Ecto neural progenitor cell (in vitro differentiated cells): ENCODE measurements at places on chromosomes 6 and 20.

DNA sequence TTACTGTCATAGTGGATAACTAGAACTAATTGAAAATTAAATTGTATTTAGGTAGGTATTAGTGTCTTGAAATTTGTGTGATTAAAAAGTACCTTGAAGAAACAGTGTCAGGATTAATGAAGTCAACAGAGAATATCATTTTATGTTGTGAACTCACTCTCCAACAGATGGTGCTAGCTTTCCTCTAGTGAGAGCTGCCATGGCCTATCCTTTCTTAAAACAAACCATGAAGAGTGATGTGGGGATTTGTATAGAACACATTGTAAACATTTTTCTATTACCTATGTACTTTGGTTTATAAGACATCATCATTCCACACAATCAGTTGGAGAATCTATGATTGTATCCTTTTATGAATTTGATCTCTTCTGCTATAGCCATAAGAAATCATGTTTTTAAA lies 4.8 kb upstream of the SRSF12 start:
- peak; percentile 5 for DNase-seq

- DNase-seq = no peak
Measured at GRCh38 chr20:19886661-19887288, 128.7 kb downstream of the RIN2 start.

DNA sequence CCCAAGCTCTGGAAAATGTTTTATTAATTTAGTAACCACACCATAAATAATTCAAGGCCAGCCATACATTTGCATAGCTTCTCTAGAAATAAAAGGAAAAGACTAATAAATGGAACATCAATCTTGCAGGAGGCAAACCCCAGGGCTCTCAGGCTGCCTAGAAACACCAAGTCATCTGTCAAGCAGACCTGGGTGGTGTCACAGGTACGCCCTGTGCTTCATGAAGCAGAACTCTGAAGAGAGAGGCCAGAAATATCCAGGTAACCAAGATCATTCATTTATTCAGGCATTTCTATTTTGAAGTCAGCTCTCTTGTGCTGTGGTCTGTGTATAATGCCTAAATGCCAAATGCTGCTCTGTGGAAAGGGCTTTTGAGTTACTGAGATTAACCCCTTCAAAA lies 45.3 kb upstream of the ARMH2 start:
- no peak for DNase-seq

GRCh38 chr6:28732052-28732451 lies 191.7 kb downstream of the TRIM27 start:
- no peak for DNase-seq

GRCh38 chr20:56766528-56766927 lies 137.4 kb downstream of the TFAP2C start:
- DNase-seq = no peak

DNA sequence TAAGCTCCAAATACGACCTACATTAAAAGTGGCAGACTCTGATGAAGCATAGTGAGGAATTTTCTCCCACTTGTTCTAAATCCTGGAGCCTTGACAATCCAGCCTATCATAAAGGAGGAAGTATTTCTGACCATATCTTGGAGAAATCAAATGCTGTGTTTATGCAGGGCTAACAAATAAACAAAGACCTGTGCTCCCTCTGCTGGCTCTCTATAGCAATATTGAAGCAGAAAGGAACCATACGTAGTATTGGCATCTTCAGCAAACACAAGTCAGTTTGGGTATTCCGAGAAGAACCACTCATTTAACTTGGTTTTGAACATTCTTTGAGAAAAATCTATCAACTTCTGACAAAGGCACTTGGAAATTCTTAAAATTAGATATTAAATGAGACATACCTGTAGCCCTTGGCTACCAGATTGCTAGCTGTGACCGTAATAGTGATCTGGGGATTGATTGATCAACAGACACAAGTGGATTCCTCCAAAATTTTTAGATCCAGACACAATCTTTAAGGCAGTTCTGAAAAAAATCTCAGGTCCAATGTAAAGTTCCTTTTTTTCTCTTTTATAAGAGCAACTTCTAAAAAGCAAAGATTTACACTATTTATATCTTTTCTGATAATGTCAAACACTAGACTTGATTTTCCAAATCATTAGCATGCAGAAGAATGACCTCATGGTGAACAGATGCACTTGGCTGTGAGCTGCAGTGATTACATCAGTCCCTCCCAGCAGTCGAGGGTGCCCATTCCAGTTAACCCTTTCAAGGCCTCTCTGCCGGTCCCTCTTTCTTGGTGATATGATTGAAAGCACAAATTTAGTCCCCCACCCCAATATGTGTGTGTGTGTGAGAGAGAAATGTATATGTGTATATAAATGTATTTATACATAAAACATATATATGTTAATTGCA lies 40.2 kb downstream of the INSM1 start:
- no peak for DNase-seq

GRCh38 chr6:160253714-160254113 lies 4.9 kb downstream of the SLC22A2 start:
- DNase-seq = no peak

- DNase-seq = no peak
Measured at GRCh38 chr6:132525866-132526265, 12.2 kb upstream of the TAAR9 start.

GRCh38 chr20:50306478-50307423 lies 116.1 kb downstream of the CEBPB start:
- DNase-seq = no peak

GRCh38 chr6:99587792-99588191 lies 18.8 kb upstream of the PRDM13 start:
- no peak for DNase-seq

- no peak for DNase-seq
Measured at GRCh38 chr20:50416269-50417022, 93.7 kb upstream of the PTPN1 start.

GRCh38 chr6:12069891-12070529 lies 57.9 kb downstream of the HIVEP1 start:
- no peak for DNase-seq

- DNase-seq = no peak
Measured at GRCh38 chr6:168057836-168058235, 21.2 kb downstream of the FRMD1 start.

DNA sequence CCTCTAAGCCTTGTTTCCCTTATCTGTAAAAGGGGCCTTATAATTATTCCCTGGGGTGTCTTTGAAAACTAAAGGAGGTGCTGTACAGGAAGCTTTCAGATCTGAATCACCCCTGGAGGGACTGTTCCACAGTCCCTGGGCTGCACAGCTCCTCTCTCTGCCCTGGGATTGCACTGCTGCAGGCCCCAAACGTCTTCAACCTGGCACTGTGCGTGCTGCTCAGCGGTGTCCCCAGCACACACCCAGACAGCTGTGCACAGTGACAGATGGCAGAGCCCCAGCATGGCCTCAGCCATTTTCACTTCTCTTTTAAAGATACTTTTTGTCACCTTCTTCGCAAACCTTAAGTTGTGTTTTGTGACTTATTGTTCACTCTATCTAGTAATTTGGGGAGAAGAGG lies 50.7 kb upstream of the INSM1 start:
- no peak for DNase-seq

DNA sequence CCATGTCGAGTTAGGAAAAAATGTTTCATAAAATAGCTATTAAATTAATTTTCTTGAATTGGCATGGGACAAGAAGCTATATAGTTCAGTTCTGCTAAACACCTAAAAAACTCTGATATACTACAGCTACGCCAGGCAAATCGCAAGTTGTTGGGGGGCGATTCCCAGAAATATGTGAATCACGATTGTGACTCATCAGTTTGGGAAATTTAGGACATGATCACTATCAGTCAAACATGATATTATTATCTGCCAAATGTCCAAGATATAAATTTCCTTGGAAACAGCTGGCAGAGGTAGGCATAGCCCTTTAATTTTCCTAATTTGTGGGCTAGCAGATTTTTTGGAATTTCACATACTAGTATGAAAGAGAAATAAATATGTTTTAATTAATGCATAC lies 123.6 kb downstream of the ATXN1 start:
- no peak for DNase-seq

DNA sequence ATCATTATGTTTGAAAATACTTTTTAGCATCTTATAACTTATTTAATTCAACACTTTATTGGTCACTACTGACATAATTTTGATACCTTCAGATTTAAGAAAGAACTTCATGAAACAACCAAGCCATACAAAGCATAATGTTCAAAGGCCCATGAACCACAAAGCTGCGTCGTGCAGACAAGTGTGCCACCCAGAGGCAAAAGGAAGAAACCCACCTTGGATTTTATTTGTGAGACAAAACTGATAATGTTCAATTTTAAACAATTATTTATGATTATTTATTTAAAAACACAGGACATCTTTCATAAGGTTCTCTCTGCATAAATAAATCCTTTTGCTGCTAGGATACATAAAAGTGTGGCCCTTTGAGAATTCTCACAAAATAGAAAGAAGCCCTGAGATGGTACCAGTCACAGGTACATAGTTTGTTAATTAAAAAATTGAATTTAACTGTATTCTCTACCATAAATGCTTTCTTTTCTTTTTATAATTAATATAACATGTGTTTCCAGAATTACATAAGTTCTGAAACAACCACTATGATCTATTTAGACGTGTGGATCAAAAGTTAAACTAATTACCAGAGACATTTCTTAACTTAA lies 143.7 kb downstream of the RALGAPA2 start:
- DNase-seq = no peak

GRCh38 chr20:51500311-51500710 lies 42.2 kb downstream of the NFATC2 start:
- DNase-seq = no peak
